ENCODE measurements at places on chromosomes 3 and 15. TPM values are rescaled to one million over a fixed set of nuclear protein-coding genes. Genes with fewer than 3 reads are reported as not detected.

The CAPN7 gene
- 25.6 TPM for total RNA-seq

The ARPP21 gene
- not detected for total RNA-seq

The USF3 gene
- total RNA-seq = 3.2 TPM

The GPR15 gene
- total RNA-seq = not detected

The FES gene
- 0.79 TPM for total RNA-seq

The GSK3B gene
- total RNA-seq = 28.8 TPM

Data from A549 treated with ZK216348 at 1 μM for 4 hours (cell line).